Liver (tissue), 10 donors: ENCODE measurements at places on chromosomes 1 and 21. TPM values are rescaled to one million over a fixed set of nuclear protein-coding genes. Genes with fewer than 3 reads are reported as not detected.

DNA sequence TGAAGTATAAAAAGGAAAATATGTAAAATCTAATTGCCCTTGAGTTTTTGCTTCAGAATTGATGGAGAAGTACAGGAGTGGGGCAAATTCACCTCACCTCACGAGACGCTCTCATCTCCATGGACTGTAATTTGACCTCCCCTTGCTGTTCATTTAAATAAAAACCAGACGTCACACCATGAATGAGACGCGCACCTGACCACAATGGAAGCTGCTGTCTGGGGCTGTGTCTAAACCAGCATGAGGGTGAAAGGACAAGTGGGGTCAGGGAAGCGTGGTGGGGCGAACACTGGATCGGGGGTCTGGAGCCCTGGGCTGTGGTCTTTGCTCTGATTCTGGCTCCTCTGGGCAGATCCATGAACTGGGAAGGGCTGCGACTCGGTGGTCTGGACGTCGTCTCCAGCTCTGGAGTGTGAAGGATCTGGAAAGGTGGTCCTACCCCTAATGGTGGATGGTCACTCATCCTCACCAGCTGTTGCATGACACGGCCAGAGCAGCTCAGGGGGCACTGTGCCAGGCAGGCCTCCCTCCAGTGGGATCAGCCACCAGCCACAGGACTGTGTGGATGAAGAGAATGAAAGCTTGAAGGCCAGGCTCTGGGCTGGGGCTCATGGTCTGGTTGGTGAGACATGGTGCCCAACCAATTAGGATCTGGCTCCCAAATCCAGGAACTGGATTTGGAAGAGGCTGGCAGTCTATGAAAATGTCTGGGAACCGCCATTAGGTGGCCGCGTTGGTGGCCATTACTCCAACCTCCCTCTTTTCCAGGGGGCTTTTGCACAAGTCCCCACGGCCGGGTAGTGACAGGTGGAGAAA lies 728.6 kb downstream of the PTPRU start:
- H3K36me3 ChIP-seq = no peaks in the 10 kb centered on the region
- H3K27me3 ChIP-seq = no peaks in the 10 kb centered on the region
- no peak overlapping the region for H3K27ac ChIP-seq
- no peak for DNase-seq

- H3K27me3 ChIP-seq = peaks cover 3% of the 10 kb centered on the region
- no peak overlapping the region for H3K27ac ChIP-seq
- no peaks in the 10 kb centered on the region for H3K4me1 ChIP-seq
- no peak for DNase-seq
- no peaks in the 10 kb centered on the region for H3K36me3 ChIP-seq
These were observed 43.0 kb upstream of the ADAMTS1 start for GRCh38 chr21:26888256-26888655.

DNA sequence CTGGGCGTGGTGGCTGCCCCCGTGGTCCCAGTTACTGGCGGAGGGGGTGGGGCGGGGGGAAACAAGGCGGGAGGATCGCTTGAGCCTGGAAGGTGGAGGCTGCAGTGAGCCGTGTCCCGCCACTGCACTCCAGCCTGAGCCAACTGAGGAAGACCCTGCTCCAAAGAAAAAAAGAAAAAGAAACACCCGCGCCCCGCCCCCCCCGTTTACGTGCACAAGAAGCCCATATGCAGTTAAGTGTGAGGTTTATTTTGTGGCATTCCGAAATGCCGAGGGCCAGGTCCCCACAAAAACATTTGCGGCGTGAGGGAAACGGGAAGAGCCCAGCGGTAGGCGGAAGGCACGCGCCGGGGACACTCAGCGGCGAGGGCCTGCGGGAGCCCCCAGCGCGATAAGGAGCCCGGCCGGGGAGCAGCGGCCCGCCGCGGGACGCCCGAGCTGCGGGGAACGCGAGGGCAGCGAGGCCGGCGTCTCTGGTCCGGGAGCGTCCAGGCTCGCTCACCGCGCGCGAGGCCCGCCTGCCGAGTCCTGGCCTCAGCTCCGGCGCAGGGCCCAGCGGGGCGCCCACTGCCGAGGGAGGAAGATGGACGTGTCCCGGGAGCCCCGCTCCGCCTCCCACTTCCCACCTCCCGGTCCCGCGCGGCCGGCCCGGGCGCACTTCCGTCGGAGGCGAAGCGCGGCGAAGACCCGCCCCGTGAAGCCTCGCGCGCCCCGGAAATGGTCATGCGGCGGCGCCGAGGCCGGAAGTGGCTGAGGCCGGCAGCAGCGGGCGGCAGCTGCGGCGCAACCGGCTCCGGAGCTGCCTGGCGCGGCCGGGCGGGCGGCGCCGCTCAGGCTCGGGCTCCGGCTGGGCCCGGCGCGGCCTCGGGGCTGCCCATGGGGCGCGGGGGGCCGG lies at the start of gene TRAPPC10:
Gene TRAPPC10, plus strand, starts transcription at position 731 of the 895 bp plus-strand sequence. CDS start 185 bp downstream, outside the sequence.
- peak; percentile 84 for DNase-seq
- H3K4me1 ChIP-seq = peaks cover 35% of the 10 kb centered on the region
- no peaks in the 10 kb centered on the region for H3K36me3 ChIP-seq
- peak within 1 kb of the TSS; percentile 85 for H3K4me3 ChIP-seq
- H3K27ac ChIP-seq = peak within 1 kb of the TSS; percentile 97
- H3K27me3 ChIP-seq = no peaks in the 10 kb centered on the region

Gene TTLL7
- 1.7 TPM for total RNA-seq

DNA sequence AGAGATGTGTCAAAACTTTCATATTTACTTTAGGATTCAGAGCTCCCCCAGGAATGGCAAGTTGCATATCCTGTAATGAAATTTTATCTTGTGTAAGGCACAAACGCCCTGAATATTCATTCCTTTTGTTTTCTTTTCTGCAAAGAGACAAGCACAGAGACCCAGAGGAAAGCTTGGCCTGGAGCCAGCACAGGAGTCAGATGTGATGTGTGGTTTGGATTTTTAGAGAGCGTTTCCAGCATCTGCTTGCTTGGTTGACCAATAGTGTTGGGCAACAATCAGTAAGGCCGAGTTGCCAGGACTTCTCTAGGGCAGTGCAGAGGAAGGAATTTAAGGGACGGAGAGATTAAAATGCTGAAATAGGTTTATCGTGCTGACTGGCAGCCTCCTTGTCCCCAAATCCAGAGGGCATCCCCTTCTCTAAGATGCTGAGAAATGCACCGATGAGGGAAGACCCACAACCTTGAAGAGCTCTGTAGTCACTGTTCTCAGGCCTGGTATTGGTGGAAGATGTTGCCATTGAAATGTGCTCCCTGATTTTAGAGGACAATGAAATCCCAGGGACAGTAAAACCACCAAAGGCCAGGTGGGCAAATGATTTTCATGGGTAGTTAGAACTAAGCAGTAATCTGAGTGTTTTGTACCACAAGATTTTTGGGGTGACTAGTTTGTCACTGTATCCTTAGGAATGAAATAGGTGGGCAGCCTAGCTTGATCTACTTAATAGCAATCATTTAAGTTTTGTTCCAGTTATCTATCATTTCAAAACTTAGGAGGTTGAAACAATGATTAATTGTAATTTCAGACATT lies 37.9 kb upstream of the RHOU start:
- DNase-seq = no peak
- H3K27ac ChIP-seq = peak overlapping the region; percentile 35
- H3K4me1 ChIP-seq = peaks cover 9% of the 10 kb centered on the region

DNA sequence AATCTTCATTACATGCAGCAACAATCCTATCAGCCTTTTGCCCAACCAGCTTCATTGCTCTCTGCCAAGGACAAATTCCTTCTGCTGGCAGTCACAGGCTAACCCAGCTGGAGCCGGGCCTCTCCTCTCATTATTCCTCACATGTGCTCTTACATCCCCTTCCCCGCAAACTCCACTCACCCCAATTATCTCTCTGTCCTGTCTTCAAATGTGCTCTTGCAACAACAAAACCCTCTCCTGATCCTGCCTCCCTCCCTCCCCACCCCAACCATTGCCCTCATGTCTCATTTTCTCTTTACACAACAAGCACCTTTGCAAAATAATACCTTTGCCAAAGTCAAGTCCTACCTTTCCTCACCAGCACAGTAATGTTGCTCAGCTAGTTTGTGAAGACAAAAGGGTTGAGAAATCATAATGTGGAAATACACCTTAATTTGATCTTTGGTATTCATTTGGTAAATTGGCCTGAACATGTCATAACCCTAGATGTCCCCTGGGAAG lies 36.0 kb upstream of the DHCR24 start:
- no peak for DNase-seq
- H3K4me3 ChIP-seq = no peak overlapping the region
- peak overlapping the region; percentile 74 for H3K27ac ChIP-seq
- peaks cover 25% of the 10 kb centered on the region for H3K4me1 ChIP-seq
- no peaks in the 10 kb centered on the region for H3K27me3 ChIP-seq

- H3K4me3 ChIP-seq = no peak overlapping the region
- no peak overlapping the region for H3K27ac ChIP-seq
- H3K36me3 ChIP-seq = peaks cover 11% of the 10 kb centered on the region
- H3K27me3 ChIP-seq = no peaks in the 10 kb centered on the region
These were observed 23.2 kb downstream of the NUAK2 start for GRCh38 chr1:205298191-205298994.

- DNase-seq = no peak
- no peaks in the 10 kb centered on the region for H3K27me3 ChIP-seq
- no peak overlapping the region for H3K27ac ChIP-seq
- H3K4me3 ChIP-seq = no peak overlapping the region
These were observed 91.9 kb downstream of the HUNK start for GRCh38 chr21:31964692-31965091.

- no peaks in the 10 kb centered on the region for H3K27me3 ChIP-seq
- no peak for DNase-seq
- H3K4me1 ChIP-seq = peaks cover 22% of the 10 kb centered on the region
- H3K4me3 ChIP-seq = no peak overlapping the region
- H3K36me3 ChIP-seq = no peaks in the 10 kb centered on the region
These were observed 25.8 kb upstream of the MYCL start for GRCh38 chr1:39927538-39927937.

DNA sequence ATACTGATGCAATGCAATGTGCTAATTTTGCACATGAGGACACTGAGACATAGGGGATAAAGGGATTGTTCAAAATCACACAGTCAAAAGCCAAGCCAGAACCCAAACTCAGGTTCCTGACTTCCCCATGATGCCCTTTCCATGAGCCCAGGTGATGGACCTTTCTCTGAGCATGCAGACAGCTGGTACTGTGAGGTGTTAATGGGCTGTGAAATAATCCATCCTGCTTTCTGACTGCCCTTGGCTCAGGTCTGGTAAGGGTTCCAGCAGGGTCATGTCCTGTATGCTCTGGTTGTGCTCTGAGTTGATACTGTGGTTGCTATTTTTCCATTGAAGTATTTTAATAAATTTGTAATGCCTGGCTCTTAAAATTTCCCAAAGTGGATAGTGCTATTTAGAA lies 50.0 kb downstream of the CNIH3 start:
- H3K27me3 ChIP-seq = no peaks in the 10 kb centered on the region
- no peaks in the 10 kb centered on the region for H3K4me1 ChIP-seq
- no peaks in the 10 kb centered on the region for H3K36me3 ChIP-seq
- DNase-seq = no peak
- H3K4me3 ChIP-seq = no peak overlapping the region

DNA sequence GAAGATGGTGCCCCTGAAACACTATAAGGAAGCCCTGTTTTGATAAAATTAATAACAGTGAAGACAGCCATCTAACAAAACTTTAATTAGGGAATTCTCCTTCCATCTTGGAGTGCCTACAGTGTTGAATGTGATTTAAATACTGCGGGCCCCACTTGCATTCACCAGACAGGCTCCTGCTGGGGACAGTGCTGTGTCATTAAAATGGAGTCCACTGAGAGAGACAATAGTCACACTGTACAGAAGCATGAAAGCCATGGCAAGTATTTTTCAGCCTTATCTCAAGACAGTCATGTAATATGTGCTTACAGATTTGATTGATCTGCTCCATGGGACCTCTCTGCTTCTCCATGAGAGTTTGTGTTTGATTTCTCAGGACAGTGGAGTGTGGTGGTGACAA lies 29.7 kb upstream of the ZBTB18 start:
- no peak for DNase-seq
- H3K27ac ChIP-seq = no peak overlapping the region
- H3K36me3 ChIP-seq = no peaks in the 10 kb centered on the region
- H3K4me3 ChIP-seq = no peak overlapping the region
- H3K4me1 ChIP-seq = no peaks in the 10 kb centered on the region
- H3K27me3 ChIP-seq = no peaks in the 10 kb centered on the region
